ENCODE measurements at places on chromosomes 2 and 18.

- no peak for DNase-seq
Measured at GRCh38 chr2:173652767-173653431, 298.2 kb downstream of the CDCA7 start.

GRCh38 chr2:223071139-223071538, 19.1 kb downstream of the KCNE4 start:
- DNase-seq = no peak

DNA sequence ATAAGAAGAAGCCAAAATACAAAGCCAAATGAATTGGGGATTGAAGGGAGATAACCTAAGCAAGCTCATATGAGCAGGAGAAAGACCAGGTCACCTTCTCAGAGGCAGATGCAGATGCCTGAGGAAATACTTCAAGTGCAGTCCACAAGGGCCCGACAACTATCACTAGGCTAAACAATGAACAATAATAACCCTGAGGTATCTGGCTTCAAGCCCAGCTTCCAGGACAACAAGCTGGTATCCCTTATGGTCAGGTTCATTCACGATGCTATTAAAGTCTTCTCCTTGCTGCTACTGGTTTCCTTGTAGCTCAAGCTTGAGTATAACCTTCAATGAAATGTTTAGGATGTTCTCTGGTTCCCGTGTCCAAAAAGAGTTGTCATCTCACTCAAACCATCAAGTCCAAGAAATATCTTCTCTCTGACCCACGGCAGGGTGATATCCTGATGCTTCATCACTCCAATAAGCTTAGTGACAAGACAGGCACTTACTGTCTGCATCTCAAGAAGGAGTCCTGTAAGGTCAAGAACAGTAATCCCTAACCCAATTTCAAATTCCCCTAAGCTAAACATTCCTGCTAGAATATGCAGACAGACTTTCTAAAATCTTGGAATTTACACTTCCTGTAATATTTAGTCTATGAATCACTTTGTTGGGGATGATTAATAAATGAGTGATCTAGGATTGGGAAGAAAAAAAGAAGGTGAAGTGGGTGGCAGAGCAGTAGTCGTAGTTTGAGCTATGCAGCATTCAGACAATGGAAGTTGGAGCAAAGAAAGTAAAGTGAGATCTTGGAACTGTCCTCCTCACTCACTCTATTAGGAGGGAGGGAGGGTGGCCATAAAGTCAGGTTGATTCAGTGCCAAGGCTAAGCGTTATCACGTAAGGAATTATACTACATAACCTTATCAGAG, 33.1 kb downstream of the CHN1 start:
- DNase-seq = no peak

DNA sequence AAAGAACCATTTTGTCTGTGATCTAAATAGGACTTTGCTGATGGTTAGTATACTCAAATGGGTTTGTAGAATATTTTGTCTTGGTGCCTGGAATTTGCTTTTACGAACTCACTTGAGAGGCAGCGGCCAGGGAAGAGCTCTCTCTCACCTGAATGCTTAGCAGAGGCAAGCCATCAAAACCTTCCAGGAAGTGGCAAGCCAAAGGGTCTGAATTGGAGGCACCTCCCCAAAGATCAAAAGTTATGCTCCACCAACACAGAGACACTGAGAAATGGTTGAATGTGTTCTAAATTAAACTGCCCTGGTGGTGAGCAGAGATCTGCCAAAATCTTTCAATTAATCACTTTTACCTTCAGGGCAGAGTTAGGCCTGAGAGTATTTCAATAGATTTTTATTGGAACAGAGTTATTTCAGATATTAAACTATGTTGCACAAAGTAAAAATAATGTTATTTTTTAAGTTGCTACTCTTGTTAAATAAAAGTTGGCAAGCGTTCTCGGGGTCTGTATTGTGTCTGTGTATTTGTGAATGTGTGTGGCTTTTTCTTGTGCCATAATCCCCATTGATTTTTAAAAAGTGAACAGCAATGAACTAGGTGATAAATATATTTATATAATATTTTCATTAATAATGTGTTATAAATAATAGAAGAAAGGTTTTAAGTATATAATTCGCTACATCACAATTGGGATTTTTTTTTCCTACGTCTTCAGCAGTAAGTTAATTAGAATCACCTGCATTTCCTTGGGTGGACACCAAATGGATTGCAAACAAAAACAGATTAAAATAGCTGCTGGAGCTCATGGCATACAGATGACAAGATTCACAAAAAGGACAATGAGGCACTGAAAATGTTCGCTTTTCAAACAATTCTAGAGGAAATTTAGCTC, 416.1 kb downstream of the ARHGAP15 start:
- DNase-seq = no peak

DNA sequence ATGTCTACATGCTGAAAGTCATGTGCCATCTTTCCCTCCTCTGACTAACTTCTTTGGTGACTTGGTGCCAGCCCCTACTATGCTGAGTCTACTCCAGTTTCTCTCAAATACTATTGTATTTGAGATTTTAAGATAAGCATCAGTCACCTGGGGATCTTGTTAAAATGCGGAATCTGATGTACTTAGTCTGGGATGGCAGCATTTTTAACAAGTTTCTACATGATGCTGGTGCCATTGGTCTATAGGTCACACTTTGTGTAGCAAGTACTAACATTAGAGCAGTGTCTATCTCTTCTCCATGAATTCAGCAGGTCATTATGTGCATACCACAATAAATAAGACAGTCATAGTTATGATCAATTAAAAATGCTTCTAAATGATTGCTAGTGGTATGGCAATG, 106.9 kb downstream of the CERS6 start:
- no peak for DNase-seq

DNA sequence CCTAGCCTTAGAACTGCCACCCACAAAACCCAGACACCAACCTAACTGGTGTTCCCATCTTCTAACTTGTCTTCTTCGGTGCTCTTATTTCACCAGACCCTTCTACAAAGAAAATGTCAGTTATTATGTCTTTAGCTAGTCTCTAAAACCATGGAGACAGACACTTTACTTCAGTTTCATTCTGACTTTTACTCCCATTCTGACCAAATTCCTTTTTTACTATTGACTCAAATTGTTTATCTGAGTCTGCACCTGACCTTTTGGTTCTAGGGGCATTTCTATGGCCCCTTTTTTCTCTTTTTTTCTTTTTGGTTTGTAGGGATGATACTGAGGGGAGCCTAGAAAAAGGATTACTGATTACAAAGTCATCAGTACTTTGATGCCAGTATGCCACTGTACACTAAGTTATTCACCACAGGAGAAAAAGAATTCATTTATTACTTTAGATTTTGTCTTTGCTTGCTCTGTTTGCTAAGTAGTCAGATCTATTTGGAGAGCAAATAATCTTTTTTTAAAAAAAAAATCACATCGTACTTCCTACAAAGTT, 6.8 kb upstream of the SLC1A4 start:
- DNase-seq = no peak

DNA sequence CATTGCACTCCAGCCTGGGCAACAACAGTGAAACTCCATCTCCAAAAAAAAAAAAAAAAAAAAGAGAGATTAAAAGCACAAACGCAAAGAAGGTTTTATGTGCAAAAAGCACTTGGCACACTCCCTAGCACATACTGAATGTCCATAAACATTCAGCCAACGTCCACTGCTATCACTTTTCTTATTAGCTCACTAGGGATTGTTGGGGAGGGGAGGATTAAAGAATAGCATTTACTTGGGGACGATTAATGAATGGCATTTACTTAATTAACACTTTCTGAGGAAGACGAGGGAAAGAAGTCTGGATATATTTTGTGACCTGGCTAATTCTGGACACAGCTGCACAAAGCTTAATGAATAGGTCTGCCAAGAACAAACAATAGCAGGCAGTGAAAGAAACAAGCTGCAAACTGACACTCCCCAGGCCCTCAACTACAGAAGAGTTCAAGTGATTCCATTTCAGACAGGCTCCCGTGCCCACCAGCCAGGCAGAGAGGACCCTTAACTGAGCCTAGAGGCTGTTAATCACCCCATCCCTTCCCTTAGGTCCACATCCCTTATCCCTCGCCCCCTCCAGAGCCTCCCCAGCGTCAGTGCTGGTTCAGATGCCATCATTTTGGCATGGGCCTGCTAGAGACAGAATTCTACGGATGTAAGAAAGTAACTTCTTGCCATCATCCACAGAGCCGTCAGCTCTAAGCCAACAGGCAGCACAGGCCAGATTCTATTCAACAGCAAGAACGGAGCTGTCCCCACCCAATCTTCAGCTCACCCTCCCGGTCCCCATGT, 7.4 kb downstream of the CYB5A start:
- DNase-seq = no peak

DNA sequence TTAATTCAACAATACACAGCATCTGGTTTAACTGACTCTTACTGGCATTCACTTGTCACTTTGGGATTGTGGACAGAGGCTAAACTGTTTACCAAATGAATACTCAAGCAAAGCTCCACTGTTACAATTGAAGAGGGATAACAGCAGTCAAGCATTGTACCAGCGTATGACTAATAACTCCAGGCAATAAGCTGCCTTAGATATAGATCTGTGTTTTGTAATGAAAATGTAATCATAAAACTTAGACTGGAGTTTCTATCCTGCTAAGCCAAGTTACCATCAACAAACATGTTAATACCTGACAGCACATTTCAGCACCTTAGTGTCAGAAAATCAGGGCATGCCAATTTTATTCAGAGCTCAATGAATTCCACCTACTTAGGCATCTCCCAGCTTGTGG, 889.5 kb downstream of the EPHA4 start:
- DNase-seq = no peak

GRCh38 chr2:103459283-103459682, 697.5 kb downstream of the TMEM182 start:
- DNase-seq = no peak

GRCh38 chr2:122238006-122238559, 482.6 kb downstream of the TSN start:
- no peak for DNase-seq

DNA sequence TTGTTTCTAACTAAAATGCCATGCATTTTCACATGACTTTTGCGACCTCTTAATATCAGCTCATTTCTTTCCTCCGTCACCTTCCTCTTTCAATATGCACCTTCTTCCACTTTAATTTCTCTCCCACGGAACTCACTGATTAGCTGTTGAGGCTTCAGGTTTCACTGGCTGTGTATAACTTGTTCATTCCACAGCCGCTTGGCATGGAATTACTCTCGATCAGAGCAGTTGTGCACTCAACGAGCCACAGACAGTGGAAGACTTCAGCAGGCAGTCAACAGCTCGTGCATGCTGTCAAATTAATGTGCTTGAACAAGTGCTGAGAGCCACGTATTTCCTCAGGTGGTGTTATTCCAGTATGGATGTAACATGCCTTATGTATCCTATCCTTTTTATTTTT, 491.2 kb upstream of the DDX18 start:
- DNase-seq = no peak

- DNase-seq = no peak
Measured at GRCh38 chr2:26561918-26562810, 79.0 kb downstream of the CIB4 start.

- DNase-seq = no peak
Measured at GRCh38 chr2:83579507-83579906, 879.6 kb downstream of the SUCLG1 start.

- DNase-seq = no peak
Measured at GRCh38 chr2:74222300-74222650, 23.9 kb downstream of the MTHFD2 start.

- peak; percentile 8 for DNase-seq
Measured at GRCh38 chr18:42028247-42028832, 73.3 kb downstream of the PIK3C3 start.

DNA sequence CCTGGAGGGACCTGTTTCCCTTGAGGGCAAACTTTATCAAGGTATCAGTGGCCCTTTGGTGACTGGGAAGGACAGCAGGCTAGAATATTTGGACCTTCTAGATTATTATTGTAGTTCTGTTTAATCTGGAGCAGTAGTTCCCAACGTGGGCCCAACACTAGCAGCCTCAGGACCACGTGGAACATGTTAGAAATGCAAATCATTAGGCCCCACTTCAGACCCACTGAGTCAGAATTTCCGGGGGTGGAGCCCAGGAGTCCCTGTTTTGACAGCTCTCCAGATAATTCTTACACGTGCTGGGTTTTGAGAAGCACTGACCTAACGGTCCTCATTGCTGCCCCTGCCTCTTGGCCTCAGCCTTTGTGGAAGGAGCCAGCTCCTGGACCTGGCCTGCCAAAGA, 25.5 kb upstream of the DYNC2LI1 start:
- no peak for DNase-seq

- DNase-seq = no peak
Measured at GRCh38 chr2:20702563-20702962, 35.6 kb downstream of the GDF7 start.

DNA sequence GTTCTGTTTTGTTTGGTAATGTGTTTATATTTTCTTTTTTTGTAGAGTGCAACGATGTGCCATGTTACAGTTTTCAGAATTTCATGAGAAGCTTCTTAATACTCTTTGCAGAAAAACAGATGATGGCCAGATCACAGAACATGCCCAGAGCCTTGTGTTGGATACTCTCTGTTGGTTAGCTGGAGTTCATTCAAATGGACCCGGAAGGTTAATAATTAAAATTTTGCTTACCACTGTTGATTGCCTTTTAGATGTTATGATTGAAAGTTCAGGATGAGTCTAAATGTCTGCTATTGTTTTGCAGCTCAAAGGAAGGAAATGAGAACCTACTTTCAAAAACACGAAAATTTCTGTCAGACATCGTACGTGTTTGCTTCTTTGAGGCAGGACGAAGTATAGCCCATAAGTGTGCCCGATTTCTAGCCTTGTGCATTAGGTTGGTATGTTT, 85.2 kb downstream of the BIRC6 start:
- DNase-seq = no peak

- no peak for DNase-seq
Measured at GRCh38 chr18:48300463-48300961, 108.7 kb downstream of the ZBTB7C start.

DNA sequence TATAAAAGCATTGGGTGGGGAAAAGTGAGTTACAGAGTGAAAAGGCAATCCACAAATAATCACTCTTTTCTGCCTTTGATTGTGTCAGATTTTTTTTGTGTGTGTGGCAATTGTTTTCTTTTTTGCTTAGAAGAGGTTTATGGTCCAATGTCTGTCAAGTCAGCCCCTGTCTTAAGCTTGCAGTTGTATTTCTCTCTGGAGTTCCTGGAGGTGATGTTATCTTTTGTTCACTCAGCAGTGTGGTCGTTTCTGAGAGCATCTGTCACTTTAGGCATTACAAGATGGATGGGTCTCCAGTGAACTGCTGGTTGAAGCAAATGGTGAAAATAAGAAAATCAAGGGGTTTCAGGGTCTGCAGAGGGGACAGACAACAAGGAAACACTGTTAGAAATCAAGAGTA, 121.3 kb downstream of the GREB1L start:
- DNase-seq = no peak
